Right ventricle myocardium inferior (tissue), 1 donor: ENCODE measurements at places on chromosomes 3 and 15. TPM values are rescaled to one million over a fixed set of nuclear protein-coding genes. Genes with fewer than 3 reads are reported as not detected.
A peak's percentile ranks its signal among the peaks of the same experiment; 100 is the strongest.

GRCh38 chr15:84911879-84912660, 27.6 kb downstream of the SLC28A1 start:
- DNase-seq: peak; percentile 92

DNA sequence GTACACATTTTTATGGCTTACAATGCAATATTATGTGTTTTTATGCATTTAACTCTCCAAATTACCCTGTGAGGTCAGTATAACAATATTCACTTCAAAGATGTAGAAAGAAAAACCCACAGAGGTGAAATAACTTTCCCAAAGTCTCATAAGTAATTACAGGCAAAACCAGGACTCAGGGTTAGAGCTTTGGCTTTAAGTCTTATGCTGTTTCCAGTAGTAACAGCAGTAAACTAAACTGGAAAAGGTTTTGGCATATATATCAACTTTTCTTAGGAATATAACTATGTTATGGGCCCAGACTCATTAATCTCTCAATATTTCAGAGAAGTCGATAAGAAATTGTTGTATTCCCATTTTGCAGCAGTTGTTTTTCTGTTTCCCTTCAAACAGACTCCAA, 206.3 kb upstream of the KCNMB2 start:
- DNase-seq: no peak

GRCh38 chr3:146160964-146161662, at the start of gene PLOD2:
Gene PLOD2 (minus strand): TSS chr3:146161184. CDS start chr3:146160989, 195 bp downstream.
- DNase-seq: peak; percentile 88

DNA sequence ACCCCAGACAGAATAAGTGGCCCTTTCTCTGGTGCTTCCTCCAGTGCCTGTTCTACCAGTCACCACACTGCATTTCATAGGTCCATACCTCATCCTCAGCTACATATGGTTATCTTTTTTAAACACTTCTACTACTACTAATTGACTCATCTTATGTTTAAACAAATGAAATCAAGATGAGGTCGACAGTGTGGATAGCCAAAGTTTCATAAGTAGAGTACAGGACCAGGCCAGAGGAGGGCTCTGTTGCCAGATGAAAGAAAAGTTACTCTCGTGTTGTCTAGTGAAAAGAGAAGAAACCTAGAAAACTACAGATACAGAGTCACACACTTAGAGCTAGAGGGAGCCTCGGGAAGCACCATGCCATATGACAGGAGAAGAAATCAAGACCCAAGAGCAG, 296.1 kb downstream of the VPS13C start:
- DNase-seq: no peak

The A4GNT gene
- not detected for total RNA-seq

The LRRFIP2 gene
- 146 TPM for total RNA-seq

- no peak for DNase-seq
Observed at GRCh38 chr3:47849186-47849698, 46.3 kb downstream of the DHX30 start.

- DNase-seq: no peak
Observed at GRCh38 chr3:48507256-48508061, 3.5 kb upstream of the SHISA5 start.

GRCh38 chr15:62558640-62559380, 393.7 kb upstream of the C2CD4B start:
- DNase-seq: no peak

DNA sequence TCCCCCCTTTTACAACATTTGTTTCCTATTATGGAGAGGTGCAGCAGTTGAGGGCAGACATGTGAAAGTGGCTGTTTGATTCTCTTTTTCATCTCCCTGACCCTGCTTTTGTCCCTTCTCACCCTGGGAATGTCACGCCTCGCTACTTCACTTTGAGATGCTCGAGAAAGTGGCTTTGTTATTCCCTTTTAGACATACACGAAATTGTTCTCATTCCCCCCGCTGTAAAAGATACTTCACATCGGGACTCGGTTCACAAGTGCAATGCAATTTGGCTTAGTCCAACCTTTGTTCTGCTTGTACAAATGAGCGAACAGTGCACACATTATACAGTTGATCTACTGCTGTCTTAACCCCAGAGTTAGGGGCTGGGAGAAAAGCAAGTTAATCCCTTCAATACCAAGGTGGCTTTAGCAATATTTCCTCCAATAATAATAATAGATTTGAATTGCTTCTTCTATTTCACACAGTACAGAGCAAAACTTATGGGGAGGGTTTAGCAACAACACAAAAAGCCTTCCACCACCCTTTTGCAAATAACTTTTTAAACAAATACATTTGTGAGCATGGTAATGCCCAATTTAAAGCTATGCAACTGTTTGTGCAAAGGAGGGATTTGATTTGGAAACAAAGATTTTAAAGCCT, 5.7 kb upstream of the FOXB1 start:
- DNase-seq: no peak

- DNase-seq: no peak
Observed at GRCh38 chr3:142274908-142275307, 49.5 kb upstream of the GK5 start.

The POPDC2 gene
- total RNA-seq: 605 TPM

The MRAS gene
- total RNA-seq: 396 TPM

The BTLA gene
- total RNA-seq: 0.14 TPM

The MAP2K5 gene
- 19.0 TPM for total RNA-seq

- DNase-seq: no peak
Observed at GRCh38 chr15:63818191-63818590, 15.6 kb downstream of the HERC1 start.

- no peak for DNase-seq
Observed at GRCh38 chr3:149277331-149277813, 55.7 kb upstream of the CP start.

The MYO5C gene
- 3.4 TPM for total RNA-seq

- DNase-seq: no peak
Observed at GRCh38 chr15:99306694-99307338, 55.5 kb downstream of the LRRC28 start.

DNA sequence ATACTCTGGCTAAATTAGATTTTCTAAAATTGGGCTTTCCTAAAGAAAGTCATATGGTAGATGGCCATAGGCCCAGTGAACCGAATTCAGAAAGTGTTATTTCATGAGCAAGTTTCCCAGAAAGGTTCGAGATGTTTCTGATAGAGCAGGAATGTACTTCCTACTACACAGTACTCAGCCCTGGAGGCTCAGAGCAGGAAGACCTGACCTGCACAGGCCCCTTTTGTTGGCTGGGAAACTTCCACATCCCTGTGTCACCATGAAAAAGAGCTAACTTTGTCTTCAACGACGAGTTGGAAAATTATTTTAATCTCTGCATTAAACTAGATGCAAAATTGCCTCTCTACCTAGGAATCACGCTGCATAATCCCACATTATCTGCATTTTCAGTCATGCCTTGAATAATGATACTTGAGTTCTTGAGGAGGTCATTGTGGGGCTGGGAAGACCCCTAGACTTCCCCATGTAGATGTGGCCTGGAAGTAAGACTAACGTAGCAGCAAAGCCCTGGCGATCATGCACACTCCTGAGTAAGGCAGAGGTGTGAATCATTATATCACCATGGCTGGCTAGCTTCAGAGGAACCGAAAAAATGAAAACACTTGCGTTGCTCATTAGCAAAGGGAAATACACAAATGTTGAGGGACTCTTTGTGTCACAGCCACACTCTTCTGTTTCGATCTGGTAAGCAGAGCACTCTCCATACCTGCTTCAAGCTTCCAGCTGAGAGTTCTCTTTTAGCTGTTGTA, 47.1 kb downstream of the CMTM7 start:
- DNase-seq: no peak

The RPUSD2 gene
- total RNA-seq: 8.3 TPM

DNA sequence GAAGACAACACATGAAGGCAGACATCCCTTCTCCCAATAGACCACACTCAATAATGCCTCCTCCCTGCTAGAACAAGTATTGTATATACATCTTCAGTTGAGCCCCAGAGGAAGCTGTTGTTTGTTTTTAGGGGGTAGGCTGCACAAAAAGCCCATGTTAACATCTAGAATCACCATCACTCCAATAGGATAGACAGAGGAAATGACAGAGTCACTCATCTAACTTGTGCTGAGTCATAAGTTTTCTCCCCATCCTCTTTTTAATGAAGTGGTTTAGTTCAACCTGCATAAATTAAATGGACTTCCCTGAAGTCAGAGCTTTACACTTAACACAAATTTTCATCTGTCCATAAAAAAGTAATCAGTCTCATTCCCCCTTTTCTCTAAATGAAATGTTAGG, 122.9 kb upstream of the SPATA12 start:
- no peak for DNase-seq

The NUP210 gene
- total RNA-seq: 3.5 TPM

The LYZL4 gene
- not detected for total RNA-seq

GRCh38 chr15:77409259-77410156, 10.4 kb downstream of the PEAK1 start:
- no peak for DNase-seq

The IQCF5 gene
- total RNA-seq: not detected

GRCh38 chr3:163335429-163335828, 1742.9 kb downstream of the SI start:
- DNase-seq: no peak

The CPN2 gene
- total RNA-seq: 2.3 TPM

DNA sequence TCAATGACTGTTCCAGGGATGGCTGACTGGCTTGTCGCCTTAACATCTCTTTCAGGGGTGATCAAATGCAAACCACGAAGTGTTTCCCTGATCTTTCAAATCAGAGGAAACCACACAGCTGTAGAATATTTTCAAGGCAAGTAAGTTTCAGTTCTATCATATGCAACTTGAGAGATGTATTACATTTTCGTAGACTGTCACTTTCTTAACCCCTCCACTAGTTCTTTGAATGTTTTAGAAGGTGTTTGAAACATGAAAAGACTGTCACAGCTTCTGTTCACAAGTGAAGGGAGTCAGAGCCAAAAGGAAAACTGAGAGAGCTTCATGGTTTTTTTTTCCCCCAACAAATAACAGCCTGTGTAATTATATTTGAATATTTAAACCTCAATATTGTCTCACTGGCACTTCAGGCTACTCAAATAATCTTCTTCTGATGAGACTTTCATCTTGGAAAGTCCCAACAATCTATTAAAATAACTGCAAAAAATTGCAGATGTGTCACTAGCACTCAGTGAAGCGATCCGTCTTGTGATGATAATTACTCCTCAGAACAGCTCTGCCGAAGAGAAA, 25.9 kb upstream of the CAPN7 start:
- DNase-seq: no peak

GRCh38 chr3:31503456-31503855, 29.3 kb upstream of the STT3B start:
- no peak for DNase-seq
